ENCODE measurements at places on chromosomes 7 and 10.
A peak's percentile ranks its signal among the peaks of the same experiment; 100 is the strongest.

DNA sequence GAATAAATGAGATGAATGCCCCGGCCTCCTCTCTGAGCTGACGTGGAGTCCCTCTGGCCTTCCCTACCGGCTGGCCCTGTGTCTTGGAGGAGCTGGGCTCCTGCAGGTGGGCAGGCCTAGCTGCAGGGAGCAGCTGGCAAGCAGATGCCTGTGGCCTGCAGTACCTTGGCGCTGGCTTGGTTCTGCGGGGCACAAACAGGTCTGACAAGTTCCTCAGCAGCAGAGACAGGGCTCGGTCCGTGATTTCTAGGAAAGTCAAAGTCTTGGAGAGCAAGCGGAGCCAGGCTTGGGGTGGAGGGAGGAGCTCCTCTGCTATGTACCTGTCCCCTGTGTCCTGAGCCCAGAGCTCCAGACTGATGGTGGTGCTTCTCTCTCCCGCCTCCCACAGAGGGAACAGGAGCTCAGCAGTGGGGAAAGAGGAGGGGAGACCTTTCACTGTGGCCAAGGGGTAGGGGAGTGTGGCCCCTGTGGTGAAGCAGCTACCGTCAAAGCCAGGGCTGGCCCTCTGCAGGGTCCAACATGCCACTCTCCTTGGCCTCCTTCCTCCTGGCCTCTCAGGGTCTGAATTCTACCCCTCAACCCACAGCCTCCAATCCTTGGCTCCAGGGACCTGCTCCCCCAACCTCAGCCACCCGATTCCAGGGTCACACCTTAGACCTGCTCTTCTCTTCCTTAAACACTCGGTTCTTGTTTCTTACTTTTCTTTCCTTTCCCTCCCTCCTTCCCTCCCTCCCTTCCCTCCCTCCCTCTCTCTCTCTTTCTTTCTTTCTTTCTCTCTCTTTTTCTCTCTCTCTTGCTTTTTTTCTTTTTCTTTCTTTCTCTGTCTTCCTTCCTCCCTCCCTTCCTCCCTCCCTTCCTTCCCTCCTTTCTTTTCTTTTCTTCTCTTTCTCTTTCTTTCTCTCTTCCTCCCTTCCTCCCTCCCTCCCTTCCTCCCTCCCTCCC, 20.1 kb downstream of the MYL10 start:
- DNase-seq: no peak

GRCh38 chr10:5789626-5790025, 23.6 kb downstream of the GDI2 start:
- DNase-seq: no peak

GRCh38 chr7:100603726-100604027, 1.5 kb downstream of the PCOLCE start:
- peak; percentile 35 for DNase-seq

DNA sequence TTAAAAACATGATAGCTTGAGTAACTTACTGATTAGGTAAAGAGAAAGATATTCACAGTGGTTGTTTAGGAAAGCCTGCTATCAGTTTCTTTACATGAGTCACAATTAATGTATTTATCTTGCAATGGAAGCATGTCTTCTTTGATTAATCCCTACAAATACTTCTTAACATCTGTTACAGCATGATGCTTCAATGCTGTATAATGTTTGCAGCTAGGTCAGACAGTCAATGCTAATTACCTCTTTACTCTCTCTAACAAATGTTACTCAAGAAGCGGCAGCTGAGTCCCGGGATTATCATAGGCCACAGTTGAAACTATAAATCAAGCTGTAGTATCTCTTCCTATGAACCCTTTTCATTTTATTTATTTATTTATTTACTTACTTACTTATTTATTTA, 33.2 kb downstream of the ACBD5 start:
- DNase-seq: no peak

DNA sequence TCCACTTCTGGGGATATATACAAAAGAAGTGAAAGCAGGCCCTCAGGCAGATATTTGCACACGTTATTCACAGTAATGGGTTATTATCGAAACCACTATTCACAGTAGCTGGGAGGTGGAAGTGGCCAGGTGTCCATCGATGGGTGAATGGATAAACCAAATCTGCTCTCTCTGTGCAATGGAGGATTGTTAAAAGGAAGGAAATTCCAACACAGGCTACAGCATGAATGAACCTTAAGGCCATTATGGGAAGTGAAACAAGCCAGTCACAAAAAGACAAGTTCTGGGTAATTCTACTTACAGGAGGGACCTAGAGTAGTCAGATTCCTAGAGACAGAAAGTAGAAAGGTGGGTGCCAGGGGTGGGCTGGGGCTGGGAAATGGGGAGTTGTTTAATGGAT, 48.5 kb upstream of the BHLHA15 start:
- no peak for DNase-seq

DNA sequence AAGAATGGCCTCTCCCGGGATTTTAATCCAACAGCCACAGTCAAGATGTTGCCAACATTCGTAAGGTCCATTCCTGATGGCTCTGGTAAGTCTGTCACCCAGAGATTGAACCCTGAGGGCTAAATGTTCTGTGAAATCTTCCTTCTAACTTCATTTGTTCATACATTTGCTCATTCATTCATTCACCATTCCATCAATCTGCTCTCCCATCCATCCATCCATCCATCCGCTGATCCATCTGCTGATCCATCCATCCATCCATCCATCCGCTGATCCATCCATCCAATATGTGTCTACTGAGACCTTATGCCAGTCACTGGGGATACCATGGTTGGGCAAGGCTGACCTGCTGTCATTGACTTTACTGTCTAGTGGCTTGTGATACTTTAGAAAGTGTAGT, 65.6 kb downstream of the HK1 start:
- DNase-seq: no peak

GRCh38 chr10:33271969-33272583, 62.4 kb downstream of the NRP1 start:
- DNase-seq: no peak

GRCh38 chr7:39749717-39750116, 126.3 kb downstream of the RALA start:
- DNase-seq: no peak

GRCh38 chr7:120927454-120928103, 23.0 kb upstream of the ING3 start:
- no peak for DNase-seq

DNA sequence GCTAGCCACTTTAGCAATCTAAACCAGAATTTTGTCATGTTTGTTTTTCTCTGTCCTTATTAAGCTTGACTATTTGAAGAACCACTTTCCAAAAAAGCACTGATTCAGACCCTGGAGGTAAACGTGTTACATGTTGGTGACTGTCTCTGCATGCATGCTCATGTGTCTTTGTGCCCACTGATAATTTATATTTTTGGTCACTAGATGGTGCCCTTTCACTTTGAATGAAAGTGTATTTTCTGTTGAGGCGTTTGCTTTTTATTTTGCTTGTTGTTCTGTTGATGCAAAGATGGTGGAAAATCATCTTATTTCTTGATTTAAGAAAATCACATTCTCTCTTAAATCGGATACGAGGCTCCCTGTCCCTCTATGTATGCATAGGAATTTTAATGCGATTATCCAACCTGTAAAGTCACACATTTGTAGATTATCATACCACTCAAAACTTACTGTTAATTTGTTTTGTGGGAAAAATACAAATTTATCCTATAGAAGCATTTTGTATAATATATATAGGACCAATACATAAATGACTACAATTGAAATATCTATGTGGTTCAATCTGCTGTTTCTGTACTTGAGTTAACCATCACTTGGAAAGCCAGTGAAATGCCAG, 269.3 kb downstream of the BICC1 start:
- peak; percentile 42 for DNase-seq

- no peak for DNase-seq
These were observed 3.8 kb downstream of the ARHGAP12 start for GRCh38 chr10:31924833-31925232.

DNA sequence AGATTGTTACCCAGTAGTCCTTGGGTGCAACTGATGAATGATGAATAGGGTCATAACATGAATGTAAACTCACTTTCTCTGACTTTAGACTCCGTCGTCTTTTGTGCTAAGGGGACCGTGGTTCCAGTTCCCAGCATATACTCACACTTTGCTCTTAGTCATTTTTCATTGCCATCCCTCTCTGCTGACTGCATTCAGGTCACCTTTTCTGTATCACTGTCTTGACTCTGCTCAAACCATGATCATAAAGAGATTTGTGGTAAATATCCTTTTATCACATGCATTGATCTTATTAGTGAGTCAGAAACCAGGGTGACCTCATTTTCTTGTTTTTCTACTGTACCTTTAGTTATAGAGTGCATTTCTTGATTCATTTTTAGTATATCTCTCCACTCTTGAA, 141.1 kb upstream of the AGR3 start:
- DNase-seq: no peak

DNA sequence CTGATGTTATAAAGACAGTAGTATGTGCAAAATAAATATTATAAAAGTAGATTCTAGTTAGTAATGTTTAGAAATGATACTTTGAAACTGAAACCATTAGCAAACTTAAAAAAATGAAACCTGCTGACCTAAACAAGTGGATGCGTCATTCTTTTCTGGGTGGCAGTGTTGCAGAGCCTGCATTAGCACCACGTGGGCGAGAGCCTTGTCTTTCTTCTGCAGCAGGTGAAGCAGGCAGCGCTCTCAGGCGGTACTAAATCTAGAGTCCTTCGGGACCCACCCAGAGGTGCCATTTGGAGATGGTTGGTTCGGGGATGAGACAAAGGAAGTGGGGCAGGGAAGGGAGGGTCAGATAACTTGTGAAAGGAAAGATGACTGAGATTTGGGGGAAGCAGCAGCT, 759.1 kb upstream of the IGFBP3 start:
- DNase-seq: no peak

DNA sequence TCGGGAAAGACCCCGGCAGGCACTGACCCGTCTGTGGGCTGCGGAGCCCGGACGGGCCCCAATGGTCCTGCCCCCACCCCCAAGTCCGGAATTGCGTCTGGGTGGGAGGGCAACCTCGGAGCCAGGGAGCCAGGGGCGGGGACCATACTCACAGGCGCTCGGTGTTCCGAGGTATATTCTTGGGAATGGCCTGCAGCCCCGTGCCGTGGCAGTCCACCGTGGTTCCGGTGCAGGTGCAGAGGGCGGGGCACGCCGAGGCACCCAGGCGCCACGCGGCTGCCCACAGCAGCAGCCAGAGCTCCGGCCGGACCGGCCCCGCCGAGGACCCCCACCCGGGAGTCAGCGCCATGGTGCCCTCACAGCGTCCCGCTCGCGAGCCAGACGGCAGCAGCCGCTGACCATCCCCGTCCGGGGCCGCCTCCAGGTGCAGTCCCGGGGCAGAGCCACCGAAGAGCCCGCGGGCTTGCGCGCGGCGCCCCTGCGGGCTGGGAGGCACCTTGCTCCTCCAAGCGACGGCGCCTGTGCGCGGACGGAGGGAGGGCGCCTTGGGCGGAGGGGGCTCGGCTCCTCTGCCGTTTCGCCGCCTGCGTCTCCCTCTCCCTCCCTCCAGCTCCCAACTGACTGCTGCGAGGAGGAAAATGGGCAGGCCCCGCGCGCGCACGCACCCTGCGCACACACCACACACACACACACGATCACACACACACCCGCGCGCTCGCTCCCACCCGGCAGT, at the start of gene SLIT1:
Gene SLIT1, minus strand, starts transcription at position 634 of the 733 bp plus-strand sequence. Its CDS starts 285 bp downstream, at position 349.
- DNase-seq: no peak

GRCh38 chr7:37287131-37287855, 161.4 kb downstream of the ELMO1 start:
- no peak for DNase-seq

DNA sequence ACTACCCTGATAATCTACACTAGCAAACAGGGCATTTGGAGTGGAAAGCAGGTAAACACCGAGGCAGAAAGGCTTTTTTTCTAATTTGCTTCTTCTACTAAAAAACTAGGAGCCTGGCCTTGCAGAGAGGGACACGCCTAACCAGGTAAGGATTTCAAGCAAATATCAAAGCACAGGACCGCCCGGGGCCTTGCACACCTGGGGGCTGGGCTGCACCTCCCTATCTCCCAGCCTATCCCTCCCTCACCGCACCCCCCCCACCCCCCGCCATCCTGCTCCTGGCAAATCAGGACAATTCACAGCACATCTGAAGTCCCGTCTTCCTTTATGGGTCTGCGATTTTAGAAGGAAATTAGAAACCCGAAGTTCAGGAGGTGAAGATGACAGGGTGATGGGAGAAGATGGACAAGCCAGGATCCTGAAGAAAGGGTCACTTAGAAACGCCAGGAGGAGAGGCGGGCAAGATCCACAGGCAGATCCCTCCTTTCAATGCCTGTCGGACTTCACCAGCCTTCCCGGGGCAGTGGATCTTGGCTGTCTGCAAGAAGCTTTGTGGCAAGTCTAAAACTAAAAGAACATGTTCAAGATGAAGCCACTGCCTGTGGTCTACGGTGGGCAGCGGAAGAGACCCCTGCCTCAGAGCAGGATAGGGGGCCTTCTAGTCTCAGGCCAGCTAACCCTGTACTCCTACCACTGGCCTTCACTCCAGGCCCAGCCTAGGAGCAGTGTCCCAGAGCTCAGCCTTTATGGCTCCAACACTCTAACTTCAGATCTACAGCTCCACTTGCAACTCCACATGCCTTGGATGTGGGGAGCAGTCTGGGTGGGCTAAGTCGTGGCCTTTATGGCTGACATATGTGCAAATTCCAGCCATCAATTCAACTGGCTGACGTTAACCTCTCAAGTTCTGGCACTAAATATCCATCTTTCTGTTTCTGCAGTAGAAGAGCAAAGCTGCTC, 43.9 kb downstream of the TNS3 start:
- no peak for DNase-seq

GRCh38 chr10:28375399-28376354, 72.8 kb upstream of the MPP7 start:
- DNase-seq: peak; percentile 32

DNA sequence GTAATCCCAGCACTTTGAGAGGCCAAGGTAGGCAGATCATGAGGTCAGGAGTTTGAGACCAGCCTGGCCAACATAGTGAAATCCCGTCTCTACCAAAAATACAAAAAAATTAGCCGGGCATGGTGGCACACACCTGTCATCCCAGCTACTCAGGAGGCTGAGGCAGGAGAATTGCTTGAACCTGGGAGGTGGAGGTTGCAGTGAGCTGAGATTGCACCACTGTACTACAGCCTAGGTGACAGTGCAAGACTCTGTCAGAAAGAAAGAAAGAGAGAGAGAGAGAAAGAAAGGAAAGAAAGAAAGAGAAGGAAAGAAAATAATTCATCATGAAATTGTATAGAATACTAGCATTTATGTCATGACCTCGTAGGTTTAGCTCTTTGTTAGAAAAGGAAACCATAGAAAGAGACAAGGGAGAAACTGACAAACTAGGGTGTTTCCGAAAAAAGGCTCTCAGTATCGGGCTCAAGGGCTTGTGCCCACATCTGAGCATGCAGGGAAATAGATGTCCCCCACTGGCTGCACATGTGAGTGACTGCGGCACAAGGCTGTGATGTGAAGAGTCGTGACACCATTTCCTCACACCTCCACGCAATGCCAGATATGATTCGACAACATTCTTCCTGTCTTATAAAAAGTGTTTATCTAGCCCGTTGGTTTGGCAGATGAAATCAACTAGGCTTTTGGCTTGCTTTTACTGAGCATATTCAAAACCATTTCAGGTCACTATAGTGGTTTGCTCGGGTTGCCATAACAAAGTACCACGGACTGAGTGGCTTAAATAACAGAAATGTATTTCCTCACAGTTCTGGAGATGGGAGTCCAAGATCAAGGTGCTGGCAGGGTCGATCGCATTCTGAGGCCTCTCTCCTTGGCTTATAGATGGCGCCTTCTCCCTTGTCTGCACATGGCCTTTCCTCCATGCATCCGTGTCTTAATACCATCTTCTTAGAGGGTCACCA, 2.0 kb downstream of the SRGN start:
- no peak for DNase-seq

Measured in GM03348 (cell line).